ENCODE measurements at places on chromosomes 12 and 14.

DNA sequence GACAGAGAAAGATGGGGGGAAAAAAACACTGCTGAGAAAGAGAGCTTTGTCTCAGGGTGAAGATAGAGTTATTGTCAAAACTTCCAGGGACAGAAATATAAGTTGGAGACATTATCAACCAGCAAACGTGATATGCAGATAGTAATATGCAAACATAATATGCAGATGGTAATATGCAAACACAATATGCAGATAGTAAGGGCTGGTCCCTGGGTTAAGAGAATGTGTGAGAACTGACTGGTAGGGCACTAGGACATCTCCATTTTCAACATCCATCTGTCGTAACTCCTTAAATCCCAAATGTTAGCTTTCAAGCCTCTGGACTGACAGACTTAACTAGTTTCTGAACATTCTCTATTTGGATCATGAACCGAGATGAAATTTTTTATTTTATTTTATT is 32.2 kb downstream of the SNRPF start:
- no peak for DNase-seq

GRCh38 chr12:50353869-50354593 is 42.4 kb downstream of the FAM186A start:
- DNase-seq, result no peak

DNA sequence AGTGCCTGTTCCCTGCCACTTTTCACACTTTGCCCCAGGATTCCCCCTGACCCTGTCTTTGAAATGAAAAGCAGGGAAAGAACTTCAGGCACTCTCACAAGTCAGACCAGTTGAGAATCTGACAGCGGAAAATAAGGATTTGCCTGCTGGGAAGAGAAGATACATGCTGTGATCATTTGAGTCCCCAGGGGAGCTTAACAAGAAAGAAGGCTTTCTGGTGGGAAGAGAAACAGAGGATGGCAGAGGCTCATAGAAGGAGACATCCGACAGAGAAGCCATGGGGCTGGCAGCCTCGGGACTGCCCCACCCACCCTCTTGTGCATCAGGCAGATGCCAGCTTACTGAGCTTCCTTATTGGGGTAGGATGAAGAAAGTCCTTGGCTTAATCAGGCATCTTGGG is 11.9 kb downstream of the TTC9 start:
- DNase-seq, result no peak

DNA sequence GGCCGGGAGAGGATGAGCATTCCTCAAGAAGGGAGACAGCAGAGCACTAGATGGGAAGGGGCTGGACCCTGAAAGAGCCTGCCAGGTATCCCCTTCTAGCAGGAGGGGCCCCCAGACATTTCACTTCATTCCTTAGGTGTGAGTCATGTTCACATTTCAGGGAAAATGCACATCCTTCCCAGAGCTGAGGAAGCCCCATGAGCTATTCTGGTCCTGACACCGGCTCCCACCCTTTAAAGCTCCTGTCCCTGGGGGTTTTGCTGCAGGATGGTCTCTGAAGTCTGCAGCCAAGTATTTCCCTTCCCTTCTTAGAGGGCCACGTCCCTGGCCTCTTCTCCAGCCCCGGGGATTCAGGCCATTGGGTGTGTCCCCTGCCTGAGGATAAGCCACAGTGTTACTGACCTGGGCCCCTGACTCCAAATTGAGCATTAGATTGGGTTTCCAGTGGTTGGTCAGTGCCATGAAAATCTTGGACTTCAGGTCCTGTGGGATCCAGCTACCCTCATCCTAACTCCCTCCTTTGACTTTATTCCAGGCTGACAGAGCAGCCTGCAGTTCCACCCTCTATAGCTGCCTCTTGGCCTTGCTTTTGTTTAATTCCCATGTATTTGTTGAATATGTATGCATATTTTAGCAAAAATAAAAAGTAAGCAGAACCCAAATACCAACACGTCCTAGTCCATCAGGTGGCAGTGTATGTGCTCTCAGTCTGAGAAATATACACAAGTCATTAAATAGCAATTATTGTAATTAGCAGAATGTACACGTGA is 267.1 kb downstream of the CACNA1C start:
- DNase-seq, result no peak

- DNase-seq, result no peak
Measured at GRCh38 chr12:53579545-53579955, 46.6 kb downstream of the ATF7 start.

- DNase-seq, result no peak
Measured at GRCh38 chr14:75310295-75311111, 31.9 kb downstream of the FOS start.

- no peak for DNase-seq
Measured at GRCh38 chr14:81138429-81138828, 82.3 kb downstream of the GTF2A1 start.

- DNase-seq, result no peak
Measured at GRCh38 chr14:57747036-57747435, 118.9 kb downstream of the SLC35F4 start.

- DNase-seq, result no peak
Measured at GRCh38 chr14:92665661-92666110, 82.7 kb downstream of the LGMN start.

DNA sequence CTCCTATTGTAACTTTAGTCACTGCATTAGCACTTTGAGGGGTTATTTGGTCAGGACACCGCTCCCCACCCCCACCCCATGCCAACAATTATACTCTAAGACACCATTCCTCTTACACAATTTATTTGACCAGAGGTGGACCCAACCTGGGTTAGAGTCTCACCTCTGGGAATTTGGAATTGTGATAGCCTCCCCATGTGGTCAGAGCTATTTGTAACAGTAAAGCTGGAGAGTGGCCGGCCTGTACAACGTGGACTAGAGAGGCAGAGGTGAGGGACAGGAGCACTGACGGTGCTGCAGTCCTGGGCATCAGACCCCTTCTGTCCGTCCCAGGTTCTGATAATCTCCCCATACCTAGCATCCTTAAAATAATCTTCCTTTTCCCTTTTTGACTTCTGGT is 3.3 kb upstream of the HAL start:
- no peak for DNase-seq

- no peak for DNase-seq
Measured at GRCh38 chr14:50262865-50263264, 31.5 kb upstream of the SOS2 start.

Measured in effector memory CD4-positive, alpha-beta T cell (primary cell).